ENCODE measurements at places on chromosomes 7 and 10.

- no peak for DNase-seq
Observed at GRCh38 chr10:1734288-1734687, 3.0 kb downstream of the ADARB2 start.

DNA sequence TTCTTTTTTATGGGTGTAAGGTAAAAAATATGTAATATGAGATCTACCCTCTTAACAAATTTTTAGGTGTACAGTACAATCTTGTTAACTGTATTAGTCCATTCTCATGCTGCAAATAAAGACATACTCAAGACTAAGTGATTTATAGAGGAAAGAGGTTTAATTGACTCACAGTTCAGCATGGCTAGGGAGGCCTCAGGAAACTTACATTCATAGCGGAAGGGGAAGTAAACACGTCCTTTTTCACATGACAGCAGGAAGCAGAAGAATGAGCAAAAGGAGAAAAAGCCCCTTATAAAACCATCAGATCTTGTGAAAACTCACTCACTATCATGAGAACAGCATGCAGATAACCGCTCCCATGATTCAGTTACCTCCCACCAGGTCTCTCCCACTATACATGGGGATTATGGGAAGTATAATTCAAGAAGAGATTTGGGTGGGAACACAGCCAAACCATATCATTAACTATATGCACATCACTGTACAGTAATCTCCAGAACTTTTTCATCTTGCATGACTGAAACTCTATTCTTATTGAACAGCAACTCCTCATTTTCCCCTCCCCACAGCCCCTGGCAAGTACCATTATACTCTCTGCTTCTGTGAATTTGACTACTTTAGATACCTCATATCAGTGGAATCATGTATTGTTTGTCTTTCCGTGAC lies 127.4 kb downstream of the WNT2 start:
- DNase-seq, result no peak

DNA sequence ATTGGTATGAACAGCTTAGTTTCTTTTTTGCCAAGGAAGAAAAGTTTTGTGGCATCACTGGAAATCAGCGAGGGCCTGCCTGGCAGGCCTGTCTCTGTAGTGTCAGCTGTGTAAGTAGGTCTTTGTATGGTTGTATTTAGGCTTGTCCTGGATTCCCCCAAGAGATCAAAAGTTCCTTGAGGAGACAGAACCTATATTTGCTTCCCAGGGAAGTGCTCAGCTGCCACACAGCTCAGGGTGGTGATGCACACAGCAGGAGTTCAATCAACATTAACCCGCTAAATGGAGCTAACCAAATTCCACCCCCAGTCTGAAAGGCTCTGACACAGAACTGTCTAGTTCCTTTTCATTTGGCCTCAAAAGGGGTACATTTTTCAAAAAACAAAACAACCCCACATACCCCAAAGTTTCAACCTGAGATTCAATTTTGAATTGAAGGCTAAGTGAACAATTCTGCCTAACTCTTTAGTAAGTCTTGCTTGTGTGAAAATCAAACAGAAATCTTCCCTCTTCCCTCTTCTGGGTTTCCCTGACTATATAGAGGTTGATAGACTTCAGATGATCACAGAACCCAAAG lies 124.4 kb downstream of the CLEC2L start:
- DNase-seq, result no peak

DNA sequence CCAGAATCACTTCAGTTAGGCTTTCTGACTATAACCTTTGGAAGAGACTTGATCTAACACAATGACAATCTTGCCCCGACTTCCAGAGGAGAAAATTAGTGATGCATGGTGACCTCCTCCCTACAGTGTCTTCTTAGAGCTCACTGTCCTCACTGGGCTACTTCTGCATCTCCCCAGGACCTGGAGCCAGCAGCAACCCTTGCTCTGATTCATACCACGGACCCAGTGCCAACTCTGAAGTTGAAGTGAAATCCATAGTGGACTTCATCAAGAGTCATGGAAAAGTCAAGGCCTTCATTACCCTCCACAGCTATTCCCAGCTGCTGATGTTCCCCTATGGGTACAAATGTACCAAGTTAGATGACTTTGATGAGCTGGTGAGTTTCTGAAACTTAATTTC lies 12.6 kb downstream of the CPA2 start:
- DNase-seq, result no peak

DNA sequence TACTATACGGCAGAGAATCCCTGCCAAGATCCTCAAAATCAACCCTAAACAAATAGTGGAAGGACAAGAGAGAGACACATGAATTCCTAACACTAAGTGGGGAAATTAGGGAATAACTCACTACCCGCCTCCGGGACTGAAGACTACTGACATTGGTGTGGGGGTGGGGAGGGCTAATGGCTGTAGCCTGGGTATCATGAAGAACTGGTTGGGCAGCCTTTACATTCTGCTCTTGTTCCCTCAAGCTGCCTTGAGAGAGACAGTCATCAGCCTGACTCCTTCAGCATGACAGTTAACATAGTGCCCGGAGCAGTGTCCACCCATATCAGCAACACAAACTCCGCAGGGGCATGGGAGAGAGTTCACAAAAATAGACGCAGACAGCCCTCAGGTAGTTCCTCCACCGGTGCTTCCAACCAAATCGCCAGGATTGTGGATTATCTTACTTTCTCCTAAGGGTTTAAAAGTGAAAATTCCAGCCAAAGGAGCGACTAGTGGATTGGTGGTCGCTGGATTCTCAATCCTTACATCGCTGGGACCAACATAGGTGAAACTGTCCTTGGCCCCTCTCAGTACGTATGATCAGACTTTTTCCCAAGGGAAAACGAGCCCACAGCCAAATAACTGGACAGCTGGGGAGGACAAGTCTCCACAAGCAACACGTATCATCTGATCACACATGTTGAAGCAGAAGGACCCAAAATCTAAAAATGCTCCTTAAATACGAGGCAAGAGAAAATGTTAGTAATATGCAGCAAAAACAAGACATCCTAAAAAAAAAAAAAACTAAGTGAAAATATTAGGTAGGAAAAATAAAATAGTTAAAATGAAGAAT lies 22.6 kb downstream of the TMEM254 start:
- DNase-seq, result no peak

- no peak for DNase-seq
Observed at GRCh38 chr10:3159152-3159551, 13.4 kb downstream of the PITRM1 start.

GRCh38 chr10:46297406-46298204 lies 10.8 kb downstream of the ANTXRL start:
- no peak for DNase-seq

DNA sequence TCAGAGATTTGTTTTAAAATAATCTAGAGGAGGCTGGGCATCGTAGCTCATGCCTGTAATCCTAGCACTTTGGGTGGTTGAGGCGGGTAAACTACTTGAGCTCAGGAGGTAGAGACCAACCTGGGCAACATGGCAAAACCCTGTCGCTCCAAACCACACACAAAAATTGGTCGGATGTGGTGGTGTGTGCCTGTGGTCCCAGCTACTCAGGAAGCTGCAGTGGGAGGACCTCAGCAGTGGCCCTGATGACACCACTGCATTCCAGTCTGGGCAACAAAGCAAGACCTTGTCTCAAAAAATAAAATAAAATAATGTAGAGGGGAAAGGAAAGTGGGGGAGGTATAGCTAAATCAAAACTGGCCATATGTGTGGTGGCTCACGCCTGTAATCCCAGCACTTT lies 13.9 kb upstream of the PPP3CB start:
- DNase-seq, result no peak

DNA sequence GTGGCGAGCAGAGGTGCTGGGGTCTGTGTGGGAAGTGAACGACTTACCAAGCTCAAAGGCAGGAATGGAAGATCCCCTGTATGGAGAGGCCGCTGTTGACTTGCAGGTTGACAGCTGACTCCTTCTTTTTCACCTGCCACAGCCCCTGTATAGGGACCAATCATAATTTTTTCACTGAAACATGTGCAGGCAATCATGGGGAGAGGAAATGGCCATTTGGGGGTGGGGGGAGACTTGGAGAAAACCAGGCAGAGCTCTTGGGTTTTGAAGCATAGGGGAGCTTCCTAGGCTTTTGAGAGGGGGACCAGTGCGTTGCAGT lies 101.4 kb downstream of the WDR37 start:
- DNase-seq, result no peak

GRCh38 chr7:36717586-36717985 lies 6.7 kb downstream of the AOAH start:
- no peak for DNase-seq

GRCh38 chr10:69861251-69862240 lies 59.8 kb downstream of the COL13A1 start:
- DNase-seq, result no peak

GRCh38 chr7:138880881-138881578 lies 83.0 kb upstream of the ATP6V0A4 start:
- DNase-seq, result no peak

DNA sequence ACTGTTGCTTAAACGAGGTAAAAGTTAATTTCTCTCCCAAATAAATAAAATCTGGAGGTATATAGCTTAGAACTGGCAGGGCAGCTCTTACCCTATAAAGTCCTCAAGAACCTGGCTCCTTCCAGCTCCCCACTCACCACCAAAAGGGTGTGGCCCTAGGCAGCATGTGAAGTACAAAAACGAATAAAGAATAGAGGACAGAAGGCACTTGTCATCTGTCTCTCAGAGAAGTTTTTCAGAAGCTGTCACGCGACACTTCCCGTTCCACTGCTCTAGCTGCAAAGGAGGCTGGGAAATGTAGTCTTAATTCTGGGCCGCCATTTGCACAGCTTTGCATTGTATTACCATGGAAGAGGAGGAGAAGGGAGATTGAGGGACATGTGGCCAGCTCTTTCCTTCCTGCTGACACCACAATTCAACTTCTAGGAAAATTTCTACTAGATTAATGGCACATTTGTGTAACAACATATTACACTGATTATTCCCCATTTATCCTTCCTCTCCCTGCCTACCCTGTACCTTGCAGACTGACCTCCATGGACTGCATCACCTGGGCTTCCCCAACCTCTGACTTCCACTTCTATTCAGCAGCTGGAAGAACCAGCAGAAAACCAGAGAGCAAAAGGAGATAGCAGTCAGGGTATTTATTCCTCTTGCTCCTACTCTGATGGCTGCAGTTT lies 62.2 kb downstream of the CCDC71L start:
- peak; percentile 22 for DNase-seq

All from activated naive CD8-positive, alpha-beta T cell treated with anti-CD3 and anti-CD28 coated beads, Interleukin-2, amount 50 U/mL, for 16 hours (primary cell).